SHP77 treated with DMSO at 0.1 percent for 48 hours (cell line): ENCODE measurements at places on chromosomes 5 and 9.

DNA sequence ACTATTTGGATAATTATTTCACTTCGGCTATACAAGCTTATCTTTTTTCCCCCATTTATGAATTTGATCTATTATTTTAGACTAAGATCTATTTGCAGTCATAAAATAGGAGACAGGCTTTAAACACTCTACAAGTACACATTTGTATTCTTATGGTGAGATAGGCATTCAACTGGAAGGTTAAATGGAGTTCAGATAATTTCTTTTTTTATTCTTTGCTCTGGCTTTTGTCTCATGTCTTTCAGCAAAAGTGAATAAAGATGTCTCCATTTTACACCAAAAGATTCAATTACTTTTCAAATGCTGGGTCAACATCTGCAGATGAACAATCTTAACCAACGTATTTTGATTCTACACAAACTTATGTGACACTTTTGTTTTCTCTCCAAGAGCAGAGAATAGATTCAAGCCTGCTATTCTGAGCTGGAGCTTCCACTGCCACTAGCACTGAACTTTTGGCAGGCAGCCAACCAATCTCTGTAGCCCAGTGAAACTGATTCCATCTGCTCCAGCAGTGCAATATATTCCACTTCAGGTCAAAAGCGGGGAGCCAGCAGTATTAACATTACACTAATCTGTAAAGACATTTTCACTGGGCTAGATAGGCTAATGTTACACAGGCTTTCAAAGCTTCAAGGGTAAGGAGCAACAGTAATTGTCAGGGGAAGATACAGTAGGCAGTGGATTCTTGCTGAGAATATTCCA is 452.0 kb upstream of the ZNF608 start:
- DNase-seq, result peak; percentile 82

DNA sequence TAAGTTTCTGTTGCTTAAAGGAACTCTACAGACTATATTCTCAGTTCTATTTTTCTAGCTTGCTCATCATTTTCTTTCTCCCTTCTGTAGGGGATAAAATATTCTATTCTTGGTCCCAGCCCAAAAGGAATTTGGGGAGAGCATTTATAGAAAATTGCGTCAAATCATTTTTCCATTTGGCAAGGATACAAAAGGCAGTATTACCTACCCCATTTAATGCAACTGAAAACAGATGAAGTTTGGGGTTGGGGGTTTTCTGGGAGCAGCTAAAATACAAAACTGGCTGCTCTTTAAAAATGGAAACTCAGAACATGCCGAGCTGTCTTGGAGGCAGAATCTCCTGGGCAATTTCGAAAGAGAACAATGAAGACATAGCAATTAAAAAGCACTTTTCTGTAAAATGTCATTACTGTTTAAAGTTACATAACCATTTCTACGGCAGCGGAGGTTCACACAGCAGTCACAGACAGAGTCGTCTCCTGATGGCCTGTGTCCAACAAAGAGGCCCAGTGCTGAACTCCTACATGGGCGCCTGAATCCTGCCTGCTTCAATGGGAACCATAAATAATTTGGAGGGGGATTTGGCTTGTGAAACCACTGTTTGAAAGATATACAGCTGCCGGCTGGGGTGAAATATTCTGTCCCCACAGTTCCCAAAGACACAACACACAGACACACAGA is 152.4 kb downstream of the BRINP1 start:
- DNase-seq, result no peak

DNA sequence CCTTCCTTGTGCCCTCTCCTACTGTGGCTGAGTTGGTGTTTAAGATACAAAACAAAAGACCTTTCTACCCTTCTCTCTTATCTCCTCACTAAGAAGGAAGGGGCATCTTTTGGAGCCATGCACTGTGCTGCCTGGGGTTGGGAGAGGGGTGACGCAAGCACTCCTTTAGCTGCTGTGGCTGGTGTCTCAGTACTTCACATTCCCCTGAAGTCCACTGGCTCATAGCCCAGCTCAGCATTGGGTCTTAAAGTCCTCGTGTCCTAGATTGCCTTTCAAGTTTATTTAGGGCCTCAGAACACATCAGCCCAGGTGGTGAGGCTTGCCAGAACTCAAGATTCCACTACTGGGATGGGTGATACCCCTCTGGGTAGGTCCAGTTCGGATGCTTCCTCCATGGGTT is 325.9 kb upstream of the CYLC2 start:
- DNase-seq, result no peak

GRCh38 chr5:79236362-79236969 is 535 bp downstream of the JMY start:
- DNase-seq, result no peak

- no peak for DNase-seq
Measured at GRCh38 chr5:18152671-18153070, 518.4 kb downstream of the TAF11L14 start.

- peak; percentile 32 for DNase-seq
Measured at GRCh38 chr9:33133186-33133585, 34.0 kb downstream of the B4GALT1 start.

DNA sequence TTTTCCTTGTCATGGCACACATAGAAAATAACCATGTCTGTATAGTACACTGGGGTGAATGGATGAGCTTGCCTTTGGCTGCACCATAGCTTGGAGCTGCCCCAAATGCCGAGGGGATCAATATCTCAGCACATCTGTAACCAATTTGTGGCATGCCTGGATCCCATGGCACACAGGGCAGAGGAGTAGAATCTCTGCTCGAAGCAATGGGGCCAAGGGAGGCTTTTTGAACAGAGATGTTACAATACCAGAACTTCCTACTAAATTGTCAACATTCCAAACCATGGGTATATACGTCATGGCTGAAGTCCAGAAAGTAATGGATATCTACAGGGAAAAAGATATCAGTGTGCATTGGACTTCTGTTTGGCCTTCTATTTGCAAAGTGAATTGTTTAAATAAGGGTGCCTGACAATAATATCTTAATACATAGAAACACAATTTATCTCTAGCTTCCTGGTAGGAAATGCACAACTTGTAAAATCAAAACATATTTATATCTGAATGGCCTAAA is 39.0 kb downstream of the ESM1 start:
- no peak for DNase-seq

DNA sequence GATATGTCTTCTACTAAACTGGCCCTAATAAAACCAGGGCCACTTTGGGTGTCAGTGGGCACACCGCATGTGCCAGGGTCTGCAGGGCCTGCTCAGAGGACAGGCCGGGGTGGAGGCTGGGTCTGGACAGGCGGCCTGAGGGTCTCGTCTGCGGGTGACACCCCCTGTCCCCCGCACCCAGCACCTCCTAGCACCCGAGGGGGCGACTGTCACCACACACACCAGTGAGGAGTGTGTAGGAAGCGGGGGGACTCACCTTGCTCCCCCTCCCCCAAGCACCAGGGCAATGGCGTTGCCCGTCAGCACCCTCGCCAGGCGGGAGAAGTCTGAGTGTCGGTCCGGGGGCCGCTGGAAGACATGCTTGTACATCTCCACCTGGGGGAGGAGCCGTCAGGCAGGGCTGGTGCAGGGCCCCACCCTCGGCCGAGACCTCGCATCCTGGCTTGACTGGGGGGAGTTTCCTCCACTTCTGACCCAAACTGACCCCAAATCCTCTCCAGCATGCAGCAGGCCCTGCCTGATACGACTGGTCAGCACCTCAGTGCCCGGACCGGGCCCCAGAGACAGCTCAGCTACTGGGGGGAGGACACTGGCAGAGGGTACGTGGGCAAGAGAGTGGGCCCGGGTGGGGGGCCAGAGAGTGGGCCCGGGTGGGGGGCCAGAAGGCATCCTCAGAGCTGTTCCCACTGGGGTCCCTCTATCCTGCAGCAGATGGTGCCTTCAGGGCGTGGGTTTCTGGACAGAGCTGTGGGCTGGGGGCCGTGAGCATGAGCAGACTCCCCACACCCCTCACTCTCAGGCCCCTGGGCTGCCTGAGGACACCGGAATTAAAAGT is 18.9 kb upstream of the NSMF start:
- no peak for DNase-seq

DNA sequence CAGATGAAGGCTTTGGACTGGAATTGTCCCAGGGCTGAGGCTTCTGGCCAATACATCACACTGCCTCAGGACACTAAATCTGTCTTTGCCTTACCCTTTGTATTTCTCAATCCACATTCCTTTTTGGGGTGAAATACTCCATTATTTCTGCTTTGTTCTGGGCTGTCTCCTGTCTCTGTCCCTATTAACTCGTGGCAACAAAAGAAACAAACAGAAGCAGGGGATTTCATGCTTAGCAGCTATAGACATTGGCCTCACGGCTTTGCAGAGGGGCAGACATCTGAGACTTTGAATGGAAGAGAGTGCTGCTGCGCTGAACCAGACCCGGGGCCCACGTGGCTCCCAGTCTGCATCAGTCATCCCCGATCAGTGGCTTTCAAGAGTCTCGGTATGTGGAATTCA is 129.7 kb downstream of the ARL15 start:
- DNase-seq, result no peak

DNA sequence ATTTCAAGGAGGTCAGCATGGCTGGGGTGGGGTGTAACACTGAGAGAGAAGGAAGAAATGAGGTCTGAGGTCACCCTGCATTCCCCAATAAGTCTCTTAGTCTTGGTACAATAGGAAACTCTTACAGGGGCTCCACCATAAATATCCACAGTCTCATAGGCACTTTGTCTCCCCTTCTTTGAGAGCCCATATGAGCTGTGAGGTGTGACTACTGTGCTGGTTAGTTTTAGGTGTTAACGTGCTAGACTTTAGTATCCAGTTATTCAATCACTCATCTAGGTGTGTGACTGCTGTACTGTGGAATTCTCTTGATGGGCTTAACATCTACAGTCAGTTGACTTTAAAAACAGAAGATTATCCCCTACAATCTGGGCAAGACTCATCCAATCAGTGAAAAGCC is 378.1 kb upstream of the RFX3 start:
- no peak for DNase-seq

GRCh38 chr5:15946026-15946425 is 233.6 kb downstream of the MARCHF11 start:
- DNase-seq, result no peak

DNA sequence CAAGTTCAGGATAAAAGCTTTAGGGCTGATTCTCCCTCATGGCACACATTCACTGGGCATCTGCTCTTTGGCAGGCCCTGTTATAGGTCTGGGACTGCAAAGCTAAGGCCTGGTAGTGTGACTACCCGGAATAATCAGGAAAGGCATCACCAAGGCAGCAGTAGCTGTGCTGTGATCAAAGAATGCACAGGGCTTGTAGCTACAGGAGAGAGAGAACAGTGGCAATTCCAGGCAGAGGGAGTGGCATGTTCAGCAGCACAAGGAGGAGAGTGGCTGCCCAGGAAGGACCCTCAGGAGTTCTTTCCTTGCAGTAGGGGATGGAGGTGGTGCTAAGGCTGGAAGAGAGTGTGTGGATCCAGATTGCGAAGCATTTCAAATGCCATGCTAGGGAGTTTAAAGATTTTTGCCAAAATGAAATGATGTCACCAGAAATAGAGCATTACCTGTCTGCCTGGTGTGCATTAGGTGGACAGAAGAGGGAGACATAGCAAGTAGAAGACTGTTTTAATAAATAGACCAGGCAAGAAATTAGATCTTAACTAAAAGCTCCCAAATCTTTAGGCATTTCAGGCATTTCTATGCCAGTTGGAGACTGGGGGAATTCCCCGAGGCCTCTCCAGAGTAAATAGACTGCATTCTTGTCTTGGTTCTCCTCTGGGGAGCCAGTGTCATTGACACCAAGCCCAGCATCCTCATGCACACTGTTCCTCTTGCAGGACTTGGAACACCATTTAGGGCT is 69.1 kb downstream of the GPR21 start:
- no peak for DNase-seq

- no peak for DNase-seq
Measured at GRCh38 chr9:124708633-124709291, 62.3 kb downstream of the NR6A1 start.

GRCh38 chr9:134825025-134825424 is 55.6 kb upstream of the FCN2 start:
- DNase-seq, result no peak

GRCh38 chr9:129225815-129226214 is 47.8 kb upstream of the IER5L start:
- no peak for DNase-seq

DNA sequence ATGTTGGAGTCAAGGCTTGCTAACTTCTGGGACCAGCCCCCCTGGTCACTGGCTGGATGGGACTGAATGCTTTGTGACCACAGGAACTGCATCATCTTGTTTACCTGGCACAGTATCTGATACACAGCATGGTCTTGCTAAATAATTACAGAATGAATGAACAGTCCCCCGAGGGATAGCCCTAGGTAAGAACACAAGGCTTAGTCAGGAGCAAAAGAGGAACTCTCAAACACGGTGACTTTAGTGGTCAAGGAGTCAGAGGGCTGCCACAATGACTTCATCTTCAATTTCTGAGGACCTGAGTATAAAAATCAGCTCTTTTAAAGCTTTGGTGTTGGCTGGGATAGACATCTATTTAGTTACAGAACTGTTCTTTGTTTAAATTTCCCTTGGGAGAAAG is 15.1 kb upstream of the CXCL14 start:
- DNase-seq, result no peak

GRCh38 chr5:150653762-150654556 is 7.1 kb upstream of the MYOZ3 start:
- DNase-seq, result no peak

GRCh38 chr9:101176384-101176783 is 147.9 kb downstream of the PLPPR1 start:
- DNase-seq, result no peak

DNA sequence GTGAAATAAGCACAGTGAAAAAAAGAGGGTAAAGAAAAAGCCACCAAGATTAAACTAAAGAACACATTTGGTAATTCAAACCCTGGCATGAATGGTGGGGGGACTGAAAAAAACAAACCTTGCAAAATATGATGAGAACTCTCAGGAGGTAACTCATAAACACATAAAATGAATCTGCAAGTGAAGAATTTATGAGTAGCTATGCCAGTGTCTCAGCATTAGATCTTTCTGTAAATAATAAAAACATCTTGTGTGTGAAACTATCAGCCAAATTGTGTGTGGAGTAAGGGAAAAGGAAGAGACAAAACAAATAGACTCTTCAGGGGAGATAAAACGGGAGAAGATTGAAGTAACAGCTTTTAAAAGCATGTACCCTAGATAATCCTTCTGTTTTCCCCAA is 129.6 kb upstream of the SPEF2 start:
- DNase-seq, result no peak

DNA sequence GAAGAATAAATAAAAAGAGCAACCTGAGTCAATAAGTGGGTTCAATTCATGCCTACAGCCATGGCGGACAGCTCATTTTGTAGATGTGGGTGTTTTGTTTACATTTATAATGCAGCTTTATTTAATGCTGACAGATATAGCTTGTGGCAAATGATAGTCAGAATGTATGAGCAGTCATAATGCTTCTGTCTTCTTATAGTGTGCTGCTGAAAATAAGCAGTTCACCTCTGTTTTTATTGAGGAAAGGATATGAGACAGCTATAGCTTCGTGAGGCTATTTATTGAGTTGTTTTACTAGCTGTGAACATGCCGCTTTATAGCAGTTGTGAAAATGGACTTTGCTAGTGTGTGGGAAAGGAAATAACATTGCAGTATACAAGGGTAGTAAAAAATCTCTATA is 147.4 kb downstream of the PBX3 start:
- peak; percentile 46 for DNase-seq

- no peak for DNase-seq
Measured at GRCh38 chr9:113151696-113152630, 1.2 kb downstream of the SLC31A2 start.

- no peak for DNase-seq
Measured at GRCh38 chr5:76475385-76475784, 72.3 kb downstream of the IQGAP2 start.

GRCh38 chr5:16597946-16598694 is 18.7 kb downstream of the RETREG1 start:
- DNase-seq, result no peak
